ENCODE measurements at places on chromosomes 16 and 17.

DNA sequence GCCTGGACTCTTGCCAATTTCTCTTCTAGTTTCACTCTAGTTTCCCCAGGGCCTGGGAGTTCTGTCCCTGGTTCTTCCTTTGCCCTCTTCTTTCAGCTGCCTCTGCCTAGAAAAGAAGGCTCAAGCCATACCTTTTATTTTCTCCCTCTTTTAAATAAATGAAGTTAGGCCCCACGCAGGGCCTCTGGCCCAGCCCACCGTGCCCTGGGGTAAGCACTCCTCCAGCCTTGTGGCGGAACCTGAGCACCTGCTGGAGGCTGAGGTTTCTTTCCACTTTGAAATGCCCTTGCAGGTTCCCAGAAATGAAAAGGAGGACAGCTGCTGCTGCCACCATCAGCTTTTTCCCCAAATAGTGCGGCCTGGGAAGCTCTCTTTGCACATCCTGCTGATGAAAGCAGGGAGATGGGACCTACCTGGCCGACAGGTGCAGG lies 139.4 kb downstream of the CCDC182 start:
- no peak for DNase-seq

DNA sequence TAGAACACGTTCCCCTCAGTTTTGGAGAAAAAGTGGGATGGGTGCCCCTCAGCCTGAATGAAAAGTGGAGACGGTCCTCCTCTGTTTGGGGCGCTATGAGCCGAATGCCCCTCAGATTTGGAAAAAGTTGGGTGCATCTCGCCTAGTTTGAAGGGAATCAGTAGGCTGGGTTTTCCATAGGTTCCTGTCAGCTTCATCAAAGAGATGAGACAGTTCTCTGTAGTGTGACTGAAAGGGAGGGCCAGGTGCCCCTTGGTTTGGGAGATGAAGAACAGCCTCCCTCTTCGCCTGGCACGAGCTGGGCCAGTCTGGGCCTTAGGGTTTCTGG lies 742 bp upstream of the SLC9A5 start:
- DNase-seq = no peak

- DNase-seq = no peak
Observed at GRCh38 chr17:13582776-13583547, 18.8 kb downstream of the HS3ST3A1 start.

DNA sequence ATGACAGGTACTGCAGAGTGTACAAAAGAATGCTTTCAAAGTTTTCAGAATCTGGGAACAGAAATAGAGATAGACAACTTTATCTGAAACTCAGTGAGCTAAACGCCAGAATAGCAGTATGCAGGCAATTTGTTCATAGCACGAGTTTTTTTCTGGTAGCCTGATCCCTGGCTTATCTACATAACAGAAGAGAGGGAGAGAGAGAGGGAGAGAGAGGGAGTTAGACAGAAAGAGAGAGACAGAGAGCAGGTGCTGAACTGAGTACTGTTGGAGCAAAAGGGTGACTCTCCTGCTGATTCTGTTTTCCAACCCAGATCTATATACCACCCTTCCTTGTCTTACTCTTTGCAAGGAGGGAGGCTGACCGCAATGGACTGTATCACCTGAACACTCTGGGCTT lies 388.0 kb upstream of the CA10 start:
- DNase-seq = no peak

GRCh38 chr16:88424587-88425235 lies 28.4 kb upstream of the ZFPM1 start:
- DNase-seq = no peak

DNA sequence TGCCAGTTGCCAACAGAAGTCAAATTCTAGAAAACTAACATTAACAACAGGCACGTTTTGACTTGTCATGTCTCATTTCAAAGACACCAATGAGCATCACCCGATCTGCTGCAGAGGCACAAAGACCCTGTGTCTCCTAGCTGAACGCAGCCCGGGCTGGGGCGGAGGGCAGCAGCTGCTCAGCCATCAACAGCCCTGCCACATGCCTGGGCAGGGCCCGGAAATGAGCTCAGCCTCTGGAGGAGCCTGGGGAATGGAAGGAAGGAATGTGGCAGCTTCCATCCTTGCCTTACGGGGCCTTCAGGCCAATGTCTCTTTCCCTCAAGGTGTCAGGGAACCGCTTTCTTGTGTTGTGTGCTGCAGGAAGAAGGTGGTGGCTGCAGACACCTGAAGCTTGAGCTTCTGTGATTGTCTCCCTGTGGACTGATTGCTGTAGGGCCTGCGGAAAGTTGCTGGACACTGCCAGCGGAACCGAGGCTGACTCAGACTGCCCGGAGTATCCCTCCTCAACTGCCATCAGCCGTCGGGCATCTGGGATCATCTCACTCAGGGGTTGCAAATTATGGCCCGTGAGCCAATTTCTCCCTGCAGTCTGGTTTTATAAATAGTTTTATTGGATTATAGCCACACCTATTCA lies 7.3 kb downstream of the CDH13 start:
- peak; percentile 57 for DNase-seq

DNA sequence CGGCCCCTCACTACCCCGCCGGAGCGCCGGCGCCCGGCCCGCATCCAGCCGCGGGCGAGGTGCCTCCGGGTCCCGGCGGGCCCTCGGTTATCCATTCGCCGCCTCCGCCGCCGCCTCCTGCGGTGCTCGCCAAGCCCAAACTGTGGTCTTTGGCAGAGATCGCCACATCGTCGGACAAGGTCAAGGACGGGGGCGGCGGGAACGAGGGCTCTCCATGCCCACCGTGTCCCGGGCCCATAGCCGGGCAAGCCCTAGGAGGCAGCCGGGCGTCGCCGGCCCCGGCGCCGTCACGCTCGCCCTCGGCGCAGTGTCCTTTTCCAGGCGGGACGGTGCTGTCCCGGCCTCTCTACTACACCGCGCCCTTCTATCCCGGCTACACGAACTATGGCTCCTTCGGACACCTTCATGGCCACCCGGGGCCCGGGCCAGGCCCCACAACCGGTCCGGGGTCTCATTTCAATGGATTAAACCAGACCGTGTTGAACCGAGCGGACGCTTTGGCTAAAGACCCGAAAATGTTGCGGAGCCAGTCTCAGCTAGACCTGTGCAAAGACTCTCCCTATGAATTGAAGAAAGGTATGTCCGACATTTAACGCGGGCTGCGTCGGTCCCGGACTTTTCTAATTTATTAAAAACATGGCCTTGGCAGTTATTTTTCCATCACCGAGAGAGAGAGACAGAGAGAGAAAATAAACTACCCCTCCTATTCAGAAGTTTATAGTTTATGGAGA lies 2.8 kb downstream of the IRX5 start:
- DNase-seq = no peak

DNA sequence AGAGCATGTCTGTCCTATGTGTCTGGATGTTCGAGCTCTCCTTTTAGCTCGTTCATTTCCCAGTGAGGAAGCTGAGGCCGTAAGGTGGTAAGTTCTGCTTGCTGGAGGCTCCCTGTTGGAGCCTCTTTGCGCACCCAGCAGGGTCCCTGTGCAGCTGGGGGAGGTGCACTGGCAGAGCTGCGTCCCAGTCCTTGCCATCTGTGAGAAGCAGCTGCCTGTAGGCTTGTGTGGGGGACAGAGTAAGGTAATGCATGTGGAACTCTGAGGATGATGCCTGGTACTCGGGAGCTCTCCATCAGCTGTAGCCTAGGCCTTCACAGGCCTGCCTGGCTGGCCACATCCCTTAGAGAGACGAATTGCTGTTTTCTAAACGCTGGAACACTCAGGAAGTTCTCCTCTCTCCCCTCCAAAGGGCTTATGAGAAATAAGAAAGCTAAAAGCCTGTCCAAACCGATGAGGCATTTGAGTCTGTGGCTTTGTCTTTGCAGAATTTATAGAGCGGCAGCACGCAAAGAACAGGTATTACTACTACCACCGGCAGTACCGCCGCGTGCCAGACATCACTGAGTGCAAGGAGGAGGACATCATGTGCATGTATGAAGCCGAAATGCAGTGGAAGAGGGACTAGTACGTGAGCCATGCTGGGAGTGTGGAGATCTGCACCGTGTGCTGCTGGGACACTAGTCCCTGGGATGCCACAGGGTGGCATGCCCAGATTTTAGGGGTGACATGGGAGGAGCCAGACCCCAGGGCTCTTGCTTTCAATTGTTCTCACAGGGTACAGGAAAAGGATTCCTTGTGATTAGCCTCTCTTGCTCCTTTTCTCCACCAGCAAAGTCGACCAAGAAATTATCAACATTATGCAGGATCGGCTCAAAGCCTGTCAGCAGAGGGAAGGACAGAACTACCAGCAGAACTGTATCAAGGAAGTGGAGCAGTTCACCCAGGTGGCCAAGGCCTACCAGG lies 1.6 kb downstream of the NDUFB10 start:
- DNase-seq = no peak

- DNase-seq = no peak
Observed at GRCh38 chr17:51526507-51526906, 266.2 kb downstream of the UTP18 start.

- peak; percentile 66 for DNase-seq
Observed at GRCh38 chr16:16073891-16074881, 124.8 kb downstream of the ABCC1 start.

GRCh38 chr16:30561089-30561816 lies 3.1 kb upstream of the ZNF764 start:
- no peak for DNase-seq

- DNase-seq = peak; percentile 44
Observed at GRCh38 chr17:61309362-61310256, 90.0 kb upstream of the TBX2 start.

DNA sequence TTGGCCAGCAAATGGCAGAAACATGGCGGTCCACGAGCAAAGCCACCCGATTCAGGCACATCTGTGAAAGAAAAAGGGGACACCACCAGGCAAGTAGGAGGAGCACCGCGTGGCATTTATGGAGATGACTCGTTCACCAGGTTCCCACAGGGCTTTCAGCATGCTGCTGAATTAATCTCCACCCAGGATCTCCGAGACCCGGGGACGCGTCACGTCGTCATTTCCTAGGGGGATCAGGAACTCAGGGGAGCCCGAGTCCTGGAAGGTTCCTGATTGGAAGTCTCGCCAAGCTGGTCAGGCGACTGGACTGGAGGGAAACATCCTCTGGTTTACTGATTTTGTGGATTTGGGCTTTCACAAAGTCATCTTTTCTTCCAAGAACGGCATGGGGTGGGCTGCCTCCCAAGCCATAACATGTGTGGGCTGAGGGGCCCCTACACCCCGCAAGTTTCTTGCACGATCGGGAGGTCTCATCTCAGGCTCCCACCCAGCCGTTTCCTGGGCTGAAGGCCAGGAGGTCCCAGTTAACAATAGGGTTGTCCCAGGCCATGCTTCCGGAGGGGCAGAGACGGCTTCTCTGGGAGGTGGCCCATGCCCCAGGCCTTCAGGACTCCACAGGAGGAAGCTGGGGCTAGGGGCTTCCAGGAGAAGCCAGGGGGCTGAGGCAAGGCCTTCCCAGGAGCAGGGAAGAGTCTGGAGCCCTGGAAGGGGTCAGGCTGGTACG lies 645 bp downstream of the DNAH17 start:
- no peak for DNase-seq

DNA sequence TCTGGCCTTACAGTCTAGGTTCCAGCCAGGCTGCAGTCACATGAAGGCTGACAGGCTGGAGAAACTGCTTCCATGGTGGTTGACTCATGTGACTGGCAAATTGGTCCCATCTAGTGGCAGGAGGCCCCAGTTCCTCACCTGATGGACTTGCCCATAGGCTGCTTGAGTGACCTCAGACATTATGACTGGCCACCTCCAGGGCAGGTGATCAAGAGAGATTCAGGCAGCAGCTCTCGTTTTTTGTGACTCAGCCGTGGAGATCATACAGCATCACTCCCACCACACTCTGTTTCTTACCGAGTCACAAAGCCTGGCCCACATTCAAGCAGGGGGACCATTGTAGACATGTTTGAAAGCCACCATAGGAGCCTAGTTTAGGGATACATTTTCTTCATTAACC lies 34.5 kb downstream of the SIAH1 start:
- DNase-seq = no peak

- DNase-seq = no peak
Observed at GRCh38 chr17:28992185-28992584, 13.6 kb downstream of the SEZ6 start.

GRCh38 chr17:44970136-44970741 lies 2.1 kb upstream of the C1QL1 start:
- DNase-seq = no peak

DNA sequence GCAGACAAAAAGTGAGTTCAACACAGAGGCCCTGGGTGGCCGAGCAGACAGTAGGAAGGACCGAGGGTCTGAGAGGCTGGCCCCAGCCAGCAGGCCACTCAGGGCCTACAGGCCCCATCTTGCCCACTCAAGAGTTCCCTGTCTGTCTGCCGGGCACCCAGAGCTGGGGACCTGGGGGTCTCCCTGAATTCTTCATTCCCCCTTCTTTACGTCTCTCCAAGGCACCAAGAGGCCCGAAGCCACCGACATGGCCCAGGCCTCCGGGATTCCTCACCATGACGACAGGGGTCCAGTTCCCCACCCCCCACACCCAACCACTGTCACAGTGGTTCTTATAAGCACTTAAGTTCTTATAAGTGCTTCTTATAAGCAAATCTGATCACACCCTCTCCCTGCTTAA lies 49.2 kb downstream of the NOS2 start:
- DNase-seq = no peak

GRCh38 chr17:34368196-34368945 lies 5.3 kb upstream of the CCL1 start:
- no peak for DNase-seq

GRCh38 chr17:10278218-10278617 lies 79.8 kb upstream of the GAS7 start:
- peak; percentile 12 for DNase-seq

- DNase-seq = peak; percentile 94
Observed at GRCh38 chr16:370443-370842, at the start of gene MRPL28. Gene MRPL28 (minus strand): TSS chr16:370538. CDS start chr16:370218, 320 bp downstream.

- peak; percentile 14 for DNase-seq
Observed at GRCh38 chr17:10349403-10349802, 23.4 kb downstream of the MYH13 start.

DNA sequence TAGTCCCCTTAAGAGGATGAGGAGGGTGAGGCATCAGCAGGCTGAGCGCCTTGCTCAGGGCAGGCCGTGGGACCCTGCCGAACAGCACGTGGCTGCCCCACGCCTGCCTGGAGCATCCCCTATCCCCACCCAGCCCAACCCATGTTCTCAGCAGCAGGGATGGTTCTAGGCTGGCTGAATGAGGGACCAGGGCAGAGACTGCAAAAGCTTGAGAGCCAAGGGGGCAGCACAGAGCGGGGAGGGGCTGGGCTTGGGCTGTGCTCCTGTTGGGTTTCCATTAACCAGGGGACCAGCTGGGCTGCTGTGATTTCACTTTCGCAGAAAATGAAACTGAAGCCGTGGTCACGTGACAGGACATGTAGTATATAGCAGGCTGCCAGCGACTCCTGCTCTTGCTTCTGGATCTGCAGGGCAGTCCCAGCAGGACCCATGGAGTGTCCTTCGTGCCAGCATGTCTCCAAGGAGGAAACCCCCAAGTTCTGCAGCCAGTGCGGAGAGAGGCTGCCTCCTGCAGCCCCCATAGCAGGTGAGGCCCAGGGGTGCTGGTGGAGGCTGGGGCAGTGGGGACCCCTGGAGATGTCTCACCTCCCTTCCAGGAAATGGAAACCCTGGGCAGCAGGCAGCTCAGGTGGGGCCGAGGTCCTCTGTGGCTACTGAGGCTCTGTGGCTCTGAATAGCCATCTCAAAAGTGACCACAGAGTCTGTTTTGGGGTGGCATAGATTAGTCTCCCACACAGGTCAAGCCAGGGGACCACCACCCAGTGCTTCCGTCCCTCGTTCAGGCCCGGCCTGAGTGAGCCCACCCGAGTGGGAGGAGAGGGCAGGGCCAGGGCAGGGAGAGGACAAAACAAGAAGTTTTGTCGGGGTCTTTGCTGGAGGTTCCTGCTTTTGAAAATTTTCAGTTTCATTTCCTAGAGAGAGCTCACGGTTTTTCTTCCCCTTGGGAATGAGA lies 2.9 kb downstream of the RNF213 start:
- DNase-seq = no peak

GRCh38 chr16:28208131-28208530 lies 3.6 kb downstream of the XPO6 start:
- no peak for DNase-seq

All from urothelium cell line (cell line).